ENCODE measurements at places on chromosomes 7 and 10.

DNA sequence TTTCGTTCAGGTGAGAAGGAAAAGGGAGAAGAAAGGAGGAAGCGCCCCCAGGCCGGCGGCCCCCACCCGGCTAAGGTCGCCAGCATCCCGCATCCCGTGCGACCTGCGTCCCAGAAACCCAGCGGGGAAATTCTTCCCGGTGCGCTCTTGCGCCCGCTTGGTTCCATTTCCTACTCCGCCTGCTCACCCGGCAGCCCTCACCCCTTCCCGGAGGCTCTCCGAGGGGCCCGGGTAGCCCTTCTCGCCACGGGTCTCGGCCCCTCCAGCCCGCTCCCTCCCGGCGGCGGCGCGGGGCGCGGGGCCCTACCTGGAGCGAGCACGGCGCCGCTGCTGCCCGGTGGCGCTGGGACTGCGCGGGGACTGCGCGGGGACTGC lies at the start of gene PRKCQ:
Gene PRKCQ (minus strand): TSS at position 373 of the 375 bp plus-strand sequence. CDS start 65,141 bp downstream, outside the sequence.
- DNase-seq, result peak; percentile 44

DNA sequence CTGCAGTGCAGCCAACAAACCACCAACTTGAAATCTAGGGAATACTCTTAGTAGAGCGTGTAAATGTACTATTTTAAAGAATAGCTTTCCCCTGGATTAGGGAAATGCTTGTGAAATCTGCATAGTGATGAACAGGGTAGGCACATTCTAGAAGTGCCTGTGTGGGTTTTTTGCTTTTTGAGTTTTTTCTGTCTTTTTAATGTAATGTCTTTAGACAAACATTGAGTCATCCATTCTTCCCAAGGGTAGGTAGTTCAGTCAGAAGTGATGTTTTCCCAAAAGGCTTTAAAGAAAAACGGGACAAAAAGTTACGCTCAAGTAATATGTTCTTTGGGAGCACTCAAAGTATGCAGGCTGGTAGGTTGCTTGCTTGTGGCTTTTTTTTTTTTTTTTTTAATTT lies 130.0 kb downstream of the AUTS2 start:
- DNase-seq, result no peak

GRCh38 chr10:28971255-28971654 lies 293.9 kb downstream of the BAMBI start:
- DNase-seq, result no peak

GRCh38 chr10:15852111-15852557 lies 8.2 kb downstream of the MINDY3 start:
- no peak for DNase-seq

- DNase-seq, result no peak
Measured at GRCh38 chr10:49365275-49365674, 30.6 kb downstream of the DRGX start.

DNA sequence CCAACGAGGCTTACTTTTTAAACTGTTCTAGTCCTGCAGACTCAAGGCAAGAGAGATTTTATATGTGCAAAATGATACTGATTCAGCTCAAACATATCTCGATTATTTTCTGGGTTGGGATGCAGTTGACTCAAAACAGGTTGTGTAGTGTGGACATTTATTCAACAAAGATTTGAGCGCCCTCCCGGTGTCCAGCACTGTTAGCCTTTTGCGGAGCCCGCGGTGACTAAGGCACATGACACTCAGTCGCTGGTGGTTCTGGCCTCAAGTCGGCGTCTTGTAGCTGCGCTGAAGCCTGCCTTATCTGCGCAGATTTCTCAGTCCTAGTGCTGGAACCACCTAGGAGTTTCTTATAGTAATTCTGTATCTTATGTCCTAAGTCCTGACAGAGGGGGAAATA lies 938 bp upstream of the CADPS2 start:
- DNase-seq, result no peak

- peak; percentile 9 for DNase-seq
Measured at GRCh38 chr10:119029613-119030420, at the start of gene NANOS1. Gene NANOS1, plus strand, starts transcription at chr10:119029714. Its CDS starts 88 bp downstream, at chr10:119029802.

DNA sequence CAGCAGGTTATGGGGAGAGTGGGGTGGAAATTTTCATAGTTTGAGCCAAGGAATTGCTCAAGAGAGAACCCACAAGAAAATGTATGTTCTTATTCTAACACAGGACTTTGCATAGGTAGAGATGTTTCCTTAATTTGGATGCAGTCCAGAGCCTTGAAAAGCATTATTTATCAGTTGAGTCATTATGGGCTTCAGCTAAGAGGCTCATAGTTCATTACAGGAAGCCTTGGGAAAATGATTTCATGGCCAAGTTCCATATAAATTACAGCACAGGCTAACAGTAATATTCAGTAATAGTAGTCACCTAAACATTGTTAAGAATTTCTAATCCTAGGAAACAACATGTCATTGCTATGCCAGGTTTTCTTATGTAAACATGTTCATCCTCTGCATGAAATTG lies 131.1 kb upstream of the PTPRZ1 start:
- no peak for DNase-seq

- DNase-seq, result no peak
Measured at GRCh38 chr7:101985903-101986734, 168.7 kb downstream of the CUX1 start.

DNA sequence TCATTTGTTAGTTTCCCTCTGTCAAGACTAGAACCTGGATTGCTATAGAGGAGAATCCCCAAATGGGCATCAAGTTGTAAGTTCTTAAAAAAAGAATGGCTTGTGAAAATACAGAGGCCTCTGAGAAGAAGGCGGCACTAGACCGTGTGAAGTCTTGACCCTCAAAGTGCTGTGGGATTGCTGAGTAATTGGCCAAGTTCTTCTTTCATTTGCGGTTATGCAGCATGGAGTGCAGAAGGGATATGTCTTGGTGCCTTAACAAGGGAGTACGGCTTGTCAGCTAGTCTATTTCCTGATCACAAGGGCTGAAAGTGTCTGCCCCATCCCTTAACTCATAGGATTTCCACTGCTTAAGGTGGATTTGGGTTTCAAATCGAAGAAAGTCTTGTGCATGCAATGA lies 81.2 kb downstream of the MKX start:
- no peak for DNase-seq

DNA sequence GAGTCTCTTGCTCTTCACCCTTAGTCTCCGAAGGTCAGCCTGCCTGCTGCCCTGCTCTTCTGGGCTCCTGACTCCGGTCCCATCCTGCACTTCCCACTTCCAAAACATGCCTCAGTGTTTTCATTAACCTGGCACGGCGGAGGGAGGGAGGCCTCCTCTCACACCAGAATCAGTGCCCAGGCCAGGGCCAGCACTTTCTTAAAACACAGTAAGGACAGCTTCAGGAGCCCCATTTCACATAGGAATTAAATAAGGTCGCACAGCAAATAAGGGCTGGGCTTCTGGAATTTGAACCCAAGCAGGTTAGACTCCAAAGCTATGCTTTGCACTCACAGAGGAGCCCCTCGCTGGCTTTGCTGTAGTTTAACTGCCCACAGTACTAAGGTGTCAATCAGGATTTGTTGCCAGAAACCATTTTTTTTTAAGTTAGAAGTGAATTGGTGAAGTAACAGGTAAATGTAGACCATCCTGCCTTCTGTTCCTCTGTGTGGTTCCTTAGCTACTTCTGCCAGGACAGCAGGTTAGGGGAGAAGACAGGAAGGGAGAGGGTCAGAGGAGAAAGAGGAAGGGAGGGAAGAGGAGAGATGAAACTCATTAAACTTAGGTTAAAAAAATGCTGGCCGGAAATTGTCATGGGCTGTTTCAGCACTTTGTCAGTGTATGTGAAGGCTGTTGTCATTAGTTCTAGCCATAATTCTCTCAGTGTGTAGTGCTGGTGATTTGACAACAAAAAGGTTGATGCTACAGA lies 1.1 kb downstream of the RASSF4 start:
- no peak for DNase-seq

GRCh38 chr7:148863324-148863723 lies 20.8 kb downstream of the EZH2 start:
- DNase-seq, result no peak

DNA sequence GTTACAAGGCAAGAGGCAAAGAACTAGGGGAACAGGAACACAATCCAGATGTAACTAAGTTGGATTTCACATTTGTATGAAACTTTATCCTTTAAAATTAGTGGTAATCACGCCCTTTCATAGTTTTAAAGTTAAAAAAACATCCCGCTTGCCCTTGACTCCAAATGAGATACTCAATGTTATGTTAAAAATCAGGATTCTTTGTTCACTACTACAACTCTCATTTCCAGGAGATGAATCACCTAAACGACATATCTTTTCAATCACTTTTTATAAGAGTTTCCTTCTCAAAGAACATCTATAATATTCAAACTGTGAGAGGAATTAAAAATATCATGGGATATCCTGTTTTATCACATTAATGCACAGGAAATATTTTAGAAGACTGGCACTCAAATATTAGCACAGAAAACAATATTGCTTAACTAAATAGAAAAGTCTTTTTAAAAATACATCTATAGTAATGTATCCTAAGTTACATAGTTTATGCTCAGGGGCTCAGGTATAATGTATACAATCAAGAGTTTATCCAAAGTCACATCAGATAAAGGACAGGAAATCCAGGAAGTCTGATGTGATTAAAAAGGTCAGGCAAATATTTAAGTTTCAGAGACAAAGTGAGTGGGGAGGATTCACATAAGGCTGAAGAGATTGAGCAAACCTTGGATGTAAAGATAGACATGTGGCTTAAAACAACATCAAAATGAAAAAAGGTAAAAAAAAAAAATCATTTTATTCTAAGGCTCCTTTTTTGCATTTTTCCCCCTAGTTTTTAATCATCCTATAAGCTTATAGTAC lies 41.9 kb downstream of the CADPS2 start:
- DNase-seq, result no peak

DNA sequence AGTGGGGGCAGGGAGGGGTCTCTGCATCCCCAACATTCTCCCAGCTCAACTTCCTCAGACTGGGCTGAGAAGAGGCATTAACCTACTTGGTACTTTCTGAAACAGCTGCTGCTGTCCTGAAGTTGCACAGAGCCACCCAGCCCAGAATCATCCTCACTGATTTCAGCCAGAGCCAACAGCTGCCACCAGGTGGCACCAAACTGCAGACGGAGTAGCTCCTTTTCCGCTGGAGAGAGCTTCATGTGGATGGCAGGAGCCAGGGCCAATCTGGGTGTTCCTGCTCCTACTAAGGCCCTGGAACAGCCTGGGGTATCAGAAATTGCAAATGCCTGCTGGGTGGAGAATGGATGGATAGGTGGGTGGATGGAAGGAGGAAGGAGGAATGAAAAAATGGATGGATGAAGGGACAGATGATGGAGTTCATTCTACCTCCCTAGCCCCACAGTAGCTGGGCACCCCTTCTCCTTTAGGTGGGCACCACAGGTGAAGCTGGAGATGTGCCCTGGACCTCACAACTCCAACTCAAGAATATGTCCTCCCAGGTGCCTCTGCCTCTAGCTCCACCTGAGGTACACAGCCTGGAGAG lies 11.8 kb upstream of the DRGX start:
- DNase-seq, result peak; percentile 49

DNA sequence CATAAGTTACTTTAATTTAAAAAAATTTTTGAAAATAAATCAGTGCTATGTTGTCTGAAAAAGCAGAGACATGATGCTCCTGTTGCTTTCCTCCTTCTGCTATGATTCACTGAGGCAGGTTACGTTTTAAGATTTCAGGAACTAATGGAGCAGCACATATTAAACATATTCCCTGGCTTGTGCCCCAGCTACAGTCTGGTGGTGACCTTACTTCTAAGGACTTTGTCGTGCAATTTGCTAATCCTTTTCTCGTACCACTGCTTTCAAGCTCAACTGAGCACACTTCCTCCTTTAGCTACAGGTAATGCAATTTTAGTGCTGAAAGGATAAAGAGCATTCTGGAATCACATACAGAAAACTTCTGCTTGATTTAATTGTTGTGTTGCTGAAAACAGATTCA lies 16.2 kb upstream of the PRR15 start:
- DNase-seq, result no peak

- no peak for DNase-seq
Measured at GRCh38 chr10:29807163-29807806, 172.5 kb upstream of the SVIL start.

DNA sequence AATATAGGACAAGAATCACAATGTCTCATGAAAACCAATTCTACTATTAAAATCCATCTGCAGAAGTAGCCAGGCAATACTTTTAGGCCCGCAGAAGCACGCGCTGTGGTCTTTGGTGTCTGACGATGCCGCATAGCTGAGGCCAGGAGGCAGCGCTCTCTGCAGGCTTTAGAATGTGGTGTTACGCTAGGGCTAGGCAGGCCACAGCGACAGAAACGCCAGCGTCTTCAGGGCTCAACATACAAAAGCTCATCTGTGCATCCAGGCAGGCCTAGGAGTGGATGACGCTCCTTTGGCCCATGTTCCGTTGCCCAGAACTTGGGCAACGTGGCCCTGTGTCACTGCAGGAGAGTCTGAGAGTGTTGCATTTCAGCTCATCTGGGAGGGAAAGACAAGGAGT lies 601.1 kb upstream of the FOXK1 start:
- DNase-seq, result no peak

DNA sequence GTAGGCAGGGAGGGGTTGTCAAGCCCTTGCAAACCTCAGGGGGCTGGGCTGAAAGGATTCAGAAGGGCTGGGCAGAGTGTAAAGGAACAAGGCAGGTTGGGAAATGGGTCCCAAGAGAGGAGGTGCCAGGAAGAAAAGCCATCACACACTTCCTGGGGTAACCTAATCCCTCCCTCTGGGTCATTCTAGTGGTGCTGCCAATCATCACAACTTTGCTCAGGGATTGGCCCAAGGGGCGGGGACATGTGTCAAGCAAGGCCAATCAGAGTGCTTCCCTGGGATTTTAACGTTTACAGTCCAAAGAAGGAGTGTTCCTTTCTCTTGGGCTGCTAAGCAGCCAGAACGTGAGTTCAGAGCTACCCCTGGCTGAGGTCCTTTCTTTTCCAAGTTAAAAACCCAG lies 57.1 kb upstream of the NPTX2 start:
- no peak for DNase-seq

- no peak for DNase-seq
Measured at GRCh38 chr10:21719502-21719901, 185.5 kb downstream of the MLLT10 start.

GRCh38 chr7:72053292-72053691 lies 358.8 kb downstream of the CALN1 start:
- DNase-seq, result no peak

DNA sequence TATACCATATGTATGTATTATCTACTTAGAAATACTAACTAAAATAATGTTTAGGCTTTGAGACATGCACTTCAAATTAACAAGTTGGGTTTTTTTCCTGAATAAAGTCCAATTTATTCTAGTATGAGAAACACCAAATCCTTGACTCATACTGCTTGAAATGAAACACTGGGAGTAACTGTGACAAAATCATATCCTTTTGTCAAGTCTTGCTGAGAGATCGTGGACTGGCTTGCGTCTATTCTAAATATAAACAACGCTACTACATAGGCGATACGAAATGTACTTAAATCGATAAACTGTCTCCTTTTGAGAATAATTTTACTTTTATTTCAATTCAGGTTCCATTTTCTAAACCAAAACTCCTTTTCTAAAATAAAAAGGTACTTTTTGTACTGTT lies 16.3 kb downstream of the SMURF1 start:
- no peak for DNase-seq

GRCh38 chr10:1094112-1095057 lies 38.2 kb downstream of the WDR37 start:
- DNase-seq, result no peak

DNA sequence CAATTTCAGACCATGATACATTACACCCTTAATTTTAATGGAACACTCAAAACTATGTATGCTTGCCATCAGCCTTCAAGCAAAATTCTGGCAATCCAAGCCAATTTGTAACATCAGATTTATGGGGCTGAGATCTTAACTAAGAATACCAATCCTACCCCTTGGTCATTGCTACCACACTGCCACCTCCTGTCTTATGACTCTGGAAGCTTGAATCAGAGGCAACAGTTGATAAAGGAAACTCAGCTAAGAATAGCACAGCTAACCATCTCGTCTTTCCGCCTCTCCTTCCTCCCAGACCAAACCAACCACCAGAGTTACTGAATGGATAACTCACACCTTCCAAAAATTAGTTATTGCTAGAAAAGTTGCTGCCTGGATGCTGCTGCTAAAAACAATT lies 7.4 kb downstream of the IGF2BP3 start:
- no peak for DNase-seq
